ENCODE measurements at places on chromosomes 3 and 15.
A peak's percentile ranks its signal among the peaks of the same experiment; 100 is the strongest.

GRCh38 chr3:7144697-7145308 is 283.9 kb downstream of the GRM7 start:
- DNase-seq, result peak; percentile 14

DNA sequence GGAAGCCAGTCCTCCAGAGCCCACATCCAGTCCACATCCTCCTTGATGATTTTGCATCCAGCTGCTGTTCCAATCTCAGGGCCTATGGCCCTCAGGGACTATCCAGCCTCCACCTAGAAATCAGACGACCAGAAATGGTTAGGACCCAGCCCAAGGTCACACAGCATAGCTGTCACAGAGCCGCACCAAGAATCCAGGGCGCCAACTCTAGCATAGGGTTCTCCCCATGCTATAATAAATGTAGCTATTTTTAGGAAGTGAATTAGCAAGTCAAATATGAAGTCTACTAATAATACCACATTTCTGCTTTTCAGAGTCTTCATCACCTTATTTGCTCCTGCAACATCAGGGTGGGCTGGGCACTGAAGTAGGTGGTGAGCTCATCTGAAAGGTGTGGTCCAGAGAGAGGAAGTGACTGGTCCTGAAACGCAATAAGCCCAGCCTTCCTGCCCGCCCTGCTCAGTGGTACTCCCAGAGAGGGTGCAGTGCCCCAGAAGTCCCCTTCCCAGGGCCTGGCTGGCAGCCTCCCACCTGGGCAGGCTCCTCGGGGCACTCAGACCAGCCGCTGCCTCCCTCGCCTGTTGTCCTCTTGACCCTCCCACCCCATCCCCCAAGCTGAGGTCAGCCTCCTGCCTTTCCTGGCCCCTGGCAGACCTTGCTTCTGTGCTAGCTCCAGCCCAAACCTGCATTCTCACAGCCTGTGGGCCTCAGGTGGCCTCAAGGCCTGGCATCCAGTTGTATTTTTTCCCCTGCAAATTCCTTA is 17.6 kb upstream of the CYP11A1 start:
- DNase-seq, result no peak

DNA sequence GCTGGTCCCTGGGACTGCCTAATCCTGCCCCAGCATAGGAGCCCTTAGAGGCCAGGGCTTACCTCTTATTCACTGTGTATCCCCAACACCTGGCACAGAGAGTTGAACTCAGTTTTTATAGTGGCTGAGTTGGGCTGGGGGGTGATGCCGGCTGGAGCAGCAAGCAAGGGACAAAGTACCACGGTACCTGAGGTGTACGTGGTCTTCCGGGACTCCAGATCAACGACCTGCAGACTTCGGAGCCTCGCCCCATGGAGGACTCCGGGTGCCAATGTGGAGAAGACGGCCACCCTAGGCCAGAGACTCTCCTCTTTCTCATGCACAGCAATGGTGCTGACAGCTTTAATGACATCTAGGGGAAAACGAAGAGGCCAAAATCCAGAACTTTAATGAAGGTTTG is 8.1 kb downstream of the WDR73 start:
- no peak for DNase-seq

- no peak for DNase-seq
Measured at GRCh38 chr3:49421890-49422378, 339 bp downstream of the AMT start.

DNA sequence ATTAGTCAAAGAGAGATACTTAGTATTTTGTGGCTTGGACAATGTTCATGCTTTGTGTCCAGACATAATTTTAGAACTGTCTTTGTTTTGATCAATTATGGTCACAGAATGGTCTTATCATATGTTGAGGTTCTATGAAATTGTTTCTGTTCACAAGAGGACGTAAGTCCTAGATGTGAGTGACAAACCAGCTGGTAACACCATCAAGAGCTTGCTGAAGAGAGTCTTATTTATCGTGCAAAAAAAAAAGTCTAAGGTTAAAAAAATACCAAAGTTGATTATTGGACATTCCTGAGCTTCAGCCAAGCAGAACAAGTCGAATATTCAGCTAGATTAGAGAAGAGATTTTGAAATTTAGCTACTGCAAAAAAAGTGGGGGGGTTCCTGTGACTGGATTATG is 495.9 kb upstream of the NAALADL2 start:
- no peak for DNase-seq

DNA sequence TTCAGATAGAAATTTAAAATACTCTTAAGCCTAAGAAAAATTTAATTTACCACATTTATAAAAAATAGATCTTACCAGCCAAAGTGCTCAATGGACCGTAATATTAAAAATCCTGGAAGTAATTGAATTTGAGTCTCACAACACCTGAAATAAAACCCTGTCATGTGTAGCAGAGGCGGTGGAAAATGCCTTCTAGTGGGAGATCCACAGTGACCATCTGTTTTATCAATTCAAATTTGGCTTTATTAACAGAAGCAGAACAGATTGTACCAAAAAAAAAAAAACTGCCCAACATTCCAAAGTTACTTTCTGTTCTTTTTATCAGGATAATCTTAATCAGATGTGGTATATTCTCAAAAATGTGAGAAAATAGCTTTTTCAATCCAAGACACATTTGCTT is 71.7 kb downstream of the DMXL2 start:
- no peak for DNase-seq

DNA sequence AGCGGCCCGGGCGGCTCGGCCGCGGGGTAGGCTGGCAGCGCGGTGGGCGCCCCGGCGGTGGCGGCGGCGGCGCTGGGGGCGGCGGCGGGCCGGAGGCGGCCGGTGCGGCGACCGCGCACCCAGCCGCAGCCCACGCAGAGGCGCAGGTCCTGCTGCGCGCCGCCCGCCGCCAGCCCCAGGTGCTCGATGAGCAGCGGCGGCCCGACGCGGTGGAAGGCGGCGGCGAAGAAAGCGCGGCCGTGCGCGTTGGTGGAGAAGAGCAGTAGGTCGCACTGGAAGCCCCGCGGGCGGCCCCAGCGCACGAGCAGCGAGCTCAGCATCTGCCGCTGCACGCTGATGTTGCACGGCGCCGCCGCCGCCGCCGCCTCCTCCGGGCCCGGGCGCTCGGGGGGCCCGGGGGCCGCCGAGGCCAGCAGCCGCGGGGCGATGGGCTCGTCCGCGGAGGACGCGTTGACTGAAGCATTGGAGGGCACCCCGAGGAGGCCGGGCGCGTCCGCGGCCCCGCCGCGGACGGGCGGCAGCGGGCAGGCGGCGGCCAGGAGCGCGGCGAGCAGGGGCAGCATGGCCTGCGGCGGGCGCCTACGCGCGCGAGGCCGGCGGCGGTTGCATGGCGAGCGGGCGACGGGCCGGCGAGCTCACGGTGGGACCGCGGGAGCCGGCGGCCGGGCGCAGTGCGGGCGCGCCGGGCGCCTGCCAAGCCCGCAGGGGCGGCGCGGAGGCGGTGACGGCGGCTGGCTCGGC is 452 bp downstream of the TMEM158 start:
- peak; percentile 34 for DNase-seq

DNA sequence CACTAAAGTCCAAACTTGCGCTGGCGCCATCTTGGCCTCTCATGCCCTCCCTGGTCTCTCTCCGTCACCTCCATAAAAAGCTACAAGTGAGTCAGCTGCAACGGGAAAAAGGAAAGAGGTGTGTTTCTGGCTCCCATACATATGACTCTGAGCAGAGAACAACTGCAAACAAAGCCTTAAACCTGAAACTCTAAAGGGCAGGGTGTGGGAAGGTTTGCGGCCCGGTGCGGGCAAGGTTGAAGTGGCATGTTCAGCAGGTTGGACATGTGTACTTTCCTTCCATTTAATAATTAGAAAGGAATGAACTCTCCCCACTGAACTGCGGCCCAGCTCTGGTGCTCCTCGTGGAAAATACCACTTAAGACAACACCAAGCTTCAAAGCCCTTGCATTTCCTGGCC is 59.0 kb upstream of the PPARG start:
- no peak for DNase-seq

DNA sequence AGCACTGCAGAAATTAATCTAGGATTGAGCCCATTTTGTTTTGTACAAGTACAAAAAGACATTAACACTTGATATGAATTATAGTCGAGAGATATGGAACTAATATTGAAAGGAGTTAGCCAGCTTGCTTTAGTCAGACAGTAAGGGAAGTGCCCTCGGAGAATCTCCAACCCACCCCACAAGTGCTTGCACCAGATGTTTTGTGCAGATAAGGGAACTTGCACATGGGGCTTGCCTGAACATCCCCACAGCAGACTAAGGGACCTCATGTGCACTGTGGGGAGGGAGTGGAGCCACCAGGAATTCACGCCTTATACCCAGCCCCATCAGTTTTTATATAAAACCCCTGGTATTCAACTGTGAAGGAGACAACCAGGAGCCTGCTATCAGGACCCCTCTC is 122.3 kb downstream of the EFHB start:
- DNase-seq, result peak; percentile 37

GRCh38 chr3:120791913-120792312 is 49.4 kb downstream of the GTF2E1 start:
- no peak for DNase-seq

DNA sequence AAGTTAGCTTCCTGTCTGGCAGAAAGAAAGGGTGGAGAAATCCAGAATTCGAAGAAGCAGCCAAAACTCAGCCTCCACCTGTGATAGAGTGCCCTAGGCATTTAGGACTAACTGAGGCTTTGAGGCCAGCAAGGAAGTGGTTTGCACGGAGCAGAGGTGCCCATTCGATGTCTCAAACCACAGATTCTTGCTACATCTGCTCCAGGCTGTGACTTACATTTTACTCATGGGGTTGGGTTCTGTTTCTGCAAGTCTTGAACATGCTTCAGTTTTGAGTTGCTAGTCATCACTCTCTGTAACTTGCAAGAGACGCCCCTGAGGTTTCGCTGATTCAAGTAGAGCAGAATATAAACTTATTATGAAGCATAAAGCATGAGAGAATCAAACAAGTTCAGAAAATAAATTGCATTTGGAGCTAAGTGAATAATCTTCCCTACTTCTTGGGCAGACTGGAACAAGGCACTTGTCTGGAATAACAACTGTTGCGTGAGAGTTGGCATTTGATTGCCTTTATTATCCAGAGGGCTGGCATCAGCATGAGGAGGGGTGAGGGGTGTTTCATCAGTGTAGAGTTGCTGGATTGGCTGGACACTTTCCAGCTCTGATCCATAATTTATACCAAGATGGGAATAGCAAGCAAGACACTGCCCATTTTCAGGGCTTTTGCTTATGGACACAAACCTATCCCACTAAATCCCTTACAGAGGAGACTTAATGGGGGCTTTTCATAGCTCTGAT is 256.5 kb downstream of the AGBL1 start:
- DNase-seq, result no peak

DNA sequence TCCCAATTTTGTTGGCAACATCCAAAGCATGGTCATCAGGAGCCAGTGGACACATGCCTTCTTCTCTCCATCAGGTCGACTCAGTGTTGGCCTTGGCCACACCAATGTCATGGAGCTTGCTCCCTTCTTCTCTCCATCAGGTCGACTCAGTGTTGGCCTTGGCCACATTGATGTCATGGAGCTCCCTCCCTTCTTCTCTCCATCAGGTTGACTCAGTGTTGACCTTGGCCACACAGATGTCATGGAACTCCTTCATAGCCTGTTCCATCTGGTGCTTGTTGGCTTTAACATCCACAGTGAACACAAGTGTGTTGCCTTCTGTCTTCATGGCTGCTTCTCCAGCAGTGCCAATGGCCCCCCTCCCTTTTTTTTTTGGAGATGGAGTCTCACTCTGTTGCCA is 70.2 kb downstream of the TMEM44 start:
- no peak for DNase-seq

- no peak for DNase-seq
Measured at GRCh38 chr3:72193771-72194430, 409.0 kb upstream of the PROK2 start.

- no peak for DNase-seq
Measured at GRCh38 chr15:99966815-99967214, 233.6 kb upstream of the LYSMD4 start.

GRCh38 chr3:112013784-112014143 is 15.0 kb downstream of the TAGLN3 start:
- no peak for DNase-seq

- DNase-seq, result no peak
Measured at GRCh38 chr3:24533561-24534193, 39.0 kb upstream of the THRB start.

Measured in AML-193 (cell line).